Right hindlimb (tissue), 1 donor: ENCODE measurements at places on chromosomes 1 and 21.

DNA sequence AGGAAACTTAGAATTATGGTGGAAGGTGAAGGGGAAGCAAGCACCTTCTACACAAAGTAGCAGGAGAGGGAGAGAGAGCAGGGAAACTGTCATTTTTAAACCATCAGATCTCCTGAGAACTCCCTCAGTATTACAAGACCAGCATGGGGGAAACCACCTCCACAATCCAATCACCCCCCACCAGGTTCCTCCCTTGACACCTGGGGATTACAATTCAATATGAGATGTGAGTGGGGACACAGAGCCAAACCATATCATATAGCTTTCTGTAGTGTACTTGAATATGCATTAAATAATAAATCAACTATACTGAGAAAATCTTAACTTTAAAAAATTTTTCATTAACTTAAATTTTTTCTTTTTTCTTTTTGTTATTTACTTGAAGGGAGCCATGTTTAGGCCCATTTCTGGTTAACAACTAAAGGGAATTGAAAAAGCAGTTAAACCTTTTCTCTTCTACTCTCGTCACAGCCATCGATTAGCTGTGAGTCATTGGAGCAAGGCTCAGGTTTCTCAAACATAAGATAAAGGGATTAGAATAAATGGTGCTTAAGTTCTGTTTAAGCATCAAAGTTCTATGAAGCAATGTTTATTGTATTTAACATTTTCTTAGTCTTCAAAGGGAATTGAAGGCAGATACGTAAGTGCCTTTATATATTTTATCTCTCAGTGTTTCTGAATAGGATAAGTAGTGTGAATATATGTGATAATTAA is 72.2 kb upstream of the DPT start:
- no peak for DNase-seq

GRCh38 chr1:25540750-25541342 is 2.6 kb upstream of the LDLRAP1 start:
- DNase-seq = no peak

GRCh38 chr1:245969283-245969682 is 537.8 kb downstream of the SMYD3 start:
- DNase-seq = no peak

- DNase-seq = no peak
Observed at GRCh38 chr1:182304627-182305026, 87.0 kb downstream of the GLUL start.

DNA sequence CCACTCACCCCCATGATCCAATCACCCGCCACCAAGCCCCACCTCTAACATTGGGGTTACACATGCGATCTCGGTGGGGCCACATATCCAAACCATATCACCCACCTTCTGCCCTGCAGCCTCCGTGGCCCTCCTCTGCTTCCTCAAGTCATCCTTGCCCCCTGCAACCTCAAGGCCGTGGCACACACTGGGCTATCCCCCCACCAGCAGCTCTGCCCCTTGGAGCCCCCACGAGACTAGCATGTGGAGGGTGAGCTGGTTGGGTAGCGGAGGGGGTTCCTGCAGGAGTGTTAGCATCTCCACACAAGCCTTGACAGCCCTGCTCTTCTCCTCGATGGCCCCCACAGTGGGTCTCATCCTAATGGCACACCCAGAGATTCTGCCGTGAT is 100.8 kb downstream of the TOMM20 start:
- DNase-seq = no peak

DNA sequence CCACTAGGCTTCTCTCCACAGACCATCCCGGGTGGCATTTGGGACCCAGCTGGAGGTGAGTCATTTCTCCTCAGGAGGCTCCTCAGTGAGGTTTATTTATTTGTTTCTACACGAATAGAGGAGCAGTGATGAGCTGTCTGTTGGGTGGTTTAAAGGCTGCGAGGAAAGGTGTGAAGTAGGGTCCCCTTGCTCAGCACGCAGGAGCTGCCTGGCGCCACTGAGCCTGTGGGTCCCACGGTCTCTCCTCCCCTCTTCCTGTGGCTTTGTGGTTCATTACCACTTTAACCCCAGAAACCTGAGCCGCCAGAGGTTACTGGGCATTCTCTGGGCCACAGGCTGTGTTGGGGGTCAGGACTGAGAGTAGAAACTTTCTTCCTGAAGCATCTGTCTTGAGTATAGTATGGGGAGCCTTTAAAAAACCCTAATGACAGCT is 39.9 kb downstream of the IL6R start:
- DNase-seq = no peak

GRCh38 chr1:151828921-151829320 is 2.7 kb downstream of the RORC start:
- DNase-seq = no peak

DNA sequence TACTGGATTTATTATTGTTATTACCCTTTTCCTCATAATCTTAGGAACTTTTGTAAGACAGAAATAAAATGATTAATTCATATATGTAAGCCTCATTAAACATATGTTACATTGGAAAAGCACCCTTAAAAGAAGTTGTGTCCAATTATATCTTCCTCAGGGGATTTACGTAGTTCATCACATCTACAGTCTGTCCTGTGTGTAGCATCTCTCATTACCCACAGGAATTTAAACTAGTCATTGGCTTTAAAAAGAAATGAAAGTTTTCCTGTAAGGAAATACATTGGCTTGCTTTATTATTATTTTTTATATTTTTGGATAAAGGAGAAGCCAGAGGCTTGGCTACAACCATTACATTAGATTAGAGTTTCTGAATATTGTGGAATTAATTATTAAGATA is 56.1 kb downstream of the SWT1 start:
- DNase-seq = no peak

GRCh38 chr1:32773018-32773763 is 44.0 kb downstream of the YARS1 start:
- DNase-seq = peak; percentile 85

DNA sequence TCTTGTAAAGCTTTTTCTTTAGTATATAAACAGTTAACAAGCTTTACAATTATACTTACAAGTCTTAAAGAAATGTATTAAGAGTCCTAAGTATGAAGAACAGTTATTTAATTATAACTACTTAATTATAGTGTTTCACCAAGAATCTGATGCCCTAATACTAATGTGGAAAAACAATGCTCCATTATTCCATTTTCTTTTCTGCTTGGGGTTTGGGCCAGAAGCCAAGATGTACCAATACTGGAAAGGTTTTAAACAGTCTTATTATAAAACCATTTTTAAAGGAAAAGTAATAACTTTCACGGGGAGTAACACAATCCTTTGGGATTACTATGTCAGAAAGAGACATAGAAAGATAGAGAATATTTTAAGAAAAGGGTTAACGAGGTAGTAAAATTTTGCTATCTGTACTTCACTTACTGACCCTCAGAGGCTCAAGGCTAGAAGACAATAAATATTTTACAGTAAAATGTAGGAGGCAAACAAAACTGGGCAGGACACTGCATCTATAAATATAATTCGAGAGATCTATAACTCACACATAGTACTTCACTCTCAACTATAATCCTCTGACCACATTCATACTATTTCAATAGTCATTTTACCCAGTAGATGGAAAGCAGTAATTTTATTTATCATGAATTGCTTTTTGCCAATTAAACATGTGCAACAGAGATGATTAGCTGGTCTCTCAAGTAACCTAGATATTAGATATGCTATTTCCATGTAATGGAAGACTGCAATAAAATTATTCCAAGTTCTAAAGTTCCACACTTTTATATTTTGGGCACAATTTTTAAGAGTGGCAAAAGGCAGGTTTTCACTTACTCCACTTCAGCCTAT is 63.9 kb downstream of the LTN1 start:
- DNase-seq = no peak

- no peak for DNase-seq
Observed at GRCh38 chr1:197321811-197322210, 53.8 kb downstream of the CRB1 start.

- no peak for DNase-seq
Observed at GRCh38 chr1:12600335-12600734, 17.7 kb downstream of the DHRS3 start.

DNA sequence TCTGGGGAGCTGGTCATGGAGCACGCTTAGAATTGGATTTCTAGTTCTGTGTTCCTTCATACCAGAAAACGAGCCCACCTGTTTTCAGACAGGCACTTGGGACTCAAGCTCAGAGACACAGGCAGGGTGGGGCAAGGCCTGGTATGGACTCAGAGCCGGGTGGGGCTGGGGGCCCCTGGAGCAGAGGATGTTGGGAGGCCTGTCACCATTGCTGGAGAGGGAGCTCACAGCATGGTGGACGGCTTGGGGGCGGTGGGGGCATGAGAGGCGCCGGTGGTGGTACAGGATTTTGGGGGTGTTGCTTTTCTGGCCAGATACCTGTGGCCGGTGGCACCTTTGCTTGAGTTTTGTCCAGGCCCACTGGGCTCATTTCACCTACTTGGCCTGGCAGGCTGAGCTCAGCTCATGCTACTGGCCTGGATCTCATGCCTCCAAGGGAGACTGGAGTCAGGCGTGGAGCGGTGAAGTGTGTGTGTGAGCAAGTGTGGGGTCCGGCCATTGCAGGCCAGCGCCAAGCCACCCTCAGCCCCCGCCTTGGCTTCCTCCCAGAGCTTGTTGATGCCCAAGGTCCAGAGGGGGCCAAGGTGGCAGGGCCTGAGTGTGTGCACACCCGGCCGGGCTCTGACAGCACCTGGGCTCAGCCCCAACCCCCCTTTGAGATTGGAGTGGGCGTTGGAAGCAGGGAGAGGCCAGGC is 8.7 kb downstream of the SLX9 start:
- DNase-seq = no peak

GRCh38 chr1:94929351-94930217 is 2.7 kb upstream of the CNN3 start:
- no peak for DNase-seq

DNA sequence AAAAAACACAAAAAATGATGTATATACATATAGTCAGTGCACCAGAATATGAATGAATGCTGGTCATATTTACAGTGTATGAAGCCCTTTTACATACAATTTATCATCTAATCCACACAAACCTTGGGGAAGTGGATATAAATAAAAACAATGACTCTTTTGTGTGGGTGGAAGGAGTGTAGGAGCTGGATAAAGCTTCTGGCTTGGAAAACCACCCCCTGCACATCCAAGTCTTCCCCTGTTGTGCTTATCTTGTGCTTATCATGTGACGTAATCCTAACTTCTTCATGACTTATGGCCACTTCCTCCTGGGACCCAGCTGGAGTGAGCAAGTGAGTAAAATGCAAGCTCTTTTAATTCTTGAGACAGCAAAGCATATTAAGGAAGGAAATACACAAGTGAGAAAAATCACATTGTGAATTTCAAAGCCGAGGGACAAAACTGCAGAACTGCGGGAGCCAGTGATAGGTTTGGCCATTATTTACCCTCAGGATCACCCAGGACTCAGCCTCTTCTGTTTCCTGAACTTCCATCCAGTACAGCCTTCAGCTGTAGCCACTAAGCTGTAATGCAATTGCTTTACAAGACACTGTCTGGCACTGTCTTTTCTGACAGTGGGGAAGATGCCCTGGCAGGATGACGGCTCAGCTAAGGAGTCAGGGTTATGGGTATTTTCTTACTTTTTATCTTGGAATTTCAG is 104.0 kb upstream of the PPM1J start:
- DNase-seq = no peak

- no peak for DNase-seq
Observed at GRCh38 chr1:115289940-115290339, 48.1 kb downstream of the NGF start.

- DNase-seq = no peak
Observed at GRCh38 chr1:172083191-172083590, 241.9 kb downstream of the DNM3 start.

GRCh38 chr1:84373436-84374141 is 24.7 kb upstream of the DNASE2B start:
- DNase-seq = no peak

DNA sequence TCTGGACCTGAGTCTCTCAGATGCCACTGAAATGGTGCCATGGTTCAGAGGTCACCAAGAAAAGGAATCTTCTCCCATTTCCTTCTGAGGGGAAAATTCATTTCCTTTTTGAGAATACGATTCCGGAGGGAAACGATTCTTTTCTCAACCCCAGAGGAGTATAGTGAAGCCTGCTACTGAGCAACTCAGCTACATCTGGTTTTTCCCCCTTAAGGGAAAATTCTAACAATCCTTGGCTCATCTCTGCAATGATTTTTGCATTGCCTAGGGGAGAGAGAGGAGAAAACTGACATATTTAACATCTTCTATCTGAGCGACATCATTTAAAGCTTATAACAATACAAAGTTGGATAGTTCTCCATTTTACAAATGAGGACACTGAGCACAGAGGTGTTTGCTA is 22.4 kb upstream of the KANK4 start:
- DNase-seq = no peak

- DNase-seq = no peak
Observed at GRCh38 chr1:62689524-62689923, 1.3 kb upstream of the DOCK7 start.

DNA sequence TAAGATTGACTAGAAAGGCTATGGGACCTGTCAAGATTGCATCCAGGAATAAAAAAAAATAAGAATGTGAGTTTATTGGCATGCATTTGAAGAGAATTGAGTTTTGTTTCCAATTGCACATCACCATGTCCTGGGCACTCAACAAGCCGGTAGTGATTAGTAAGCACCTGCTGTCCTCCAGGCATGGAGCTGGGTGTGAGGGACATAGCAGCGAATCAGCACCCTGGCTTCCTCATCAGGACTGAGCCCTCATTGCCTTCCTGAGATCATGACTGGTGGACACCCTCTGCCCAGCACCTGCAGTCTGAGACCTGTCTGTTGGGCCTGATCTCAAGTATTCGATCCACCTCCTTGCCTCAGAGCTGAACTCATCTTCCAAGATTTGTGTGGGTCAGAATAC is 26.8 kb downstream of the S100A6 start:
- no peak for DNase-seq

- no peak for DNase-seq
Observed at GRCh38 chr1:3074800-3075199, 5.8 kb downstream of the PRDM16 start.

- peak; percentile 47 for DNase-seq
Observed at GRCh38 chr1:24438423-24438901, 22.9 kb downstream of the NIPAL3 start.

GRCh38 chr21:44261675-44262295 is at the start of gene DNMT3L:
Gene DNMT3L (minus strand): TSS chr21:44261897. CDS start chr21:44261259, 638 bp downstream.
- no peak for DNase-seq

DNA sequence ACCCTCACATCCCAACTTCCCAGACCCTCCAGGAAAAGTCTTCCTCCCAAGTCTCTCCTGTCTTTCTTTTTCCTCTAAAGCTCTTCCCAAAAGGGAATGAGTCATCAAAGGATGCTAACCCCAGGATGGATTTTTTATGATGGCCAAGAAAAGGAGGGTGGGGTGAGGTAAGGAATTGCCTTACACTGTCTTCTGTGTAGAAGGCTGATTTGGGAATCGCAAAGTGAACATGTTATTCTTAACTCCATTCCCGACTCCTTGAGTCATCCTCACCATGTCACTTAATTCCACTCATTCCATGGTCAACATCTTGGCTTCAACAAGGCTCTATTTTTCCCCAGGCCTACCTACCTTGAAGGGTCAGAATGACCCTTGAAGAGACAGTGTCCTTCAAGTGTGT is 44.0 kb downstream of the TBX15 start:
- DNase-seq = no peak

- DNase-seq = no peak
Observed at GRCh38 chr1:235607284-235607683, 42.3 kb downstream of the GNG4 start.

- DNase-seq = no peak
Observed at GRCh38 chr1:41414716-41415306, 53.6 kb downstream of the FOXO6 start.

GRCh38 chr21:34988139-34988538 is 61.0 kb downstream of the RUNX1 start:
- peak; percentile 61 for DNase-seq

GRCh38 chr1:23722652-23723051 is 20.6 kb upstream of the ELOA start:
- no peak for DNase-seq

- peak; percentile 19 for DNase-seq
Observed at GRCh38 chr1:3000214-3000613, 21.1 kb upstream of the ACTRT2 start.
